Ureter (tissue), 1 donor: ENCODE measurements at places on chromosomes 6 and 20.

DNA sequence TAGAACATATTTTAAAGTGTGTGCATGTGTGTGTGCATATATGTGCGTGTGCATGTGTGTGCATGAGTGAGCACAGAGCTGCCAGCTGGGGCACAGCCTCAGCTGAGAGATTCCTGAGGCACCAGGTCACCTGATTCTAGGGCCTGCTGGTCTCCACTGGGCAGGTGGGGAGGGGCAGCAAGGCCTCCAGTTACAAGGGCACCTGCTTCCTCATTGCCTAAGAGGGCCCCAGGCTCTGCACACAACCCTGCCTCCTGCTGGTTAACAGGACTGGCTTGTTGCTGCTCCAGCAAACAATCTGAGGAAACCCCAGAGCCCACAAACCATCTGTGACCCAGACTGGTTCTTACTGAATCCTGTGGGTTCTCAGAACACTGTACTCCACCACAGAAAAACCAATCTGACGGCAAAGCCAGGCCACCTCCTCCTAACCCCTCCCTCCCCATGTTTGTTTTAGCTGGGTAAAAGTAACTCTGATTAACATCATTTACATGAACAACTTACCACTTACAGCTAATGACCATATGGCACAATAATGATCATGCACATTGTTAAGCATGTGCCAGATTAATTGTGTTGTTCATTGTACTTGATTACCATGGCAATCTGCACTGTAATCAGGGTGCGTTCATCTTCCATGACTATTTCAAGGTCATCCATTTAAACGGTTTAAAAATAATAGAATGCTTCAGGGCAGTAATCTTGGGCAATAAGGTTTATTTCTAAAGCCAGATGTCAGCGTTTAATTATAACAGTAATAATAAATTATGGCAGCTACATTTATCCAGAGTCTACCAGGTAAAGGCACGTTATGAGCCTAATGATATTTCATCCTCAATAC is 23.1 kb upstream of the UBE2J1 start:
- peak; percentile 77 for DNase-seq

- no peak for DNase-seq
These were observed 115.1 kb upstream of the TNFAIP3 start for GRCh38 chr6:137751768-137752560.

DNA sequence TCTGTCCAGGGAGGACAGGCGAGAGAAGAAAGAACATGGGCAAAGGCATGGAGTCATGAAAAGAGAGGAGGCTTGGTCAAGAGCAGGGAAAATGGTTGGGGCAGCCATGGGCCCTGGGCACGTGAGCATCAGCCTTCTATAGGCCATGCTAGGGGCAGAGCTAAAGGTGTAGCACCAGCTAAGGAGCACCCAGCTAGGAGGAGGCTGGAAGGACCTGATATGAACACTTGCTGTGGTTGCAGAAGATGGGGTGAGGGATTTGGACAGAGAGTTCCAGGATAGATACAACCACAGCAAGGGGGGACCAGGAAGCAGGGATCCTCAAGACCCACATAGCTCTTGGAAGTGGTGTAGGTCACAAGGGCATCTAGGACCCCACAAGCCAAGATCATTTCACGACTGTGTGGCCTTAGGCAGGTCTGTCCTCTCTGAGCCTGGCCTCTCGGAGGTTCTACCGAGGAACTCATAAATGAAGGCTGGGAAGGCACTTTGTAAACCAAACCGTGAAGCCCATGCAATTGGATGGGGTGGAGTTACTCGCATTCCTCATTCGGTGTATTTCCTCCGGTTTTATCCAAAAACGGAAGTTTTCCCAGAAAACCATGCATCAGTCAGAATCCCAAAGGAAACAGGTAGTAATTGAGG is 74.0 kb upstream of the TOP1 start:
- peak; percentile 18 for DNase-seq

GRCh38 chr6:115717472-115717871 is 343.2 kb downstream of the FRK start:
- DNase-seq, result no peak

- DNase-seq, result no peak
These were observed 138.8 kb downstream of the HIVEP1 start for GRCh38 chr6:12150812-12151432.

DNA sequence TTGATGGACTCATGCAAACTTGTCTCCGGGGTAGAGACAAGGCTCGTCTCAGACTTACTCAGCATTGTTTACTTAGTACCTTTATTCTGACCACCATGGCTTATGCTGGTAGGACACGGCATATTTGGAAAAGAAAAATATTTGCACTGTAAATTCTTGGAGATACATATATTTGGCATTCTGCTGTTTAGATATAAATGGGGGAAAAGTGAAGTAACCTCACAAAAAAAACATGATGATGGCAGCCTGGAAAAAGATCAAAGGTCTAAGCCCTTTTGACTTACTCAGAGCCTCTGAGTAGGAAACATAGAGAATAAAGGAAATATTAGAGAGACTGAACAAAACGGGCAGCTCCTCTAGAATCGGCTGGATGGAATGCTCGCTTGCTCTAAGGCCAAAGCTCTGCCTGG is 32.5 kb downstream of the PDE10A start:
- no peak for DNase-seq

DNA sequence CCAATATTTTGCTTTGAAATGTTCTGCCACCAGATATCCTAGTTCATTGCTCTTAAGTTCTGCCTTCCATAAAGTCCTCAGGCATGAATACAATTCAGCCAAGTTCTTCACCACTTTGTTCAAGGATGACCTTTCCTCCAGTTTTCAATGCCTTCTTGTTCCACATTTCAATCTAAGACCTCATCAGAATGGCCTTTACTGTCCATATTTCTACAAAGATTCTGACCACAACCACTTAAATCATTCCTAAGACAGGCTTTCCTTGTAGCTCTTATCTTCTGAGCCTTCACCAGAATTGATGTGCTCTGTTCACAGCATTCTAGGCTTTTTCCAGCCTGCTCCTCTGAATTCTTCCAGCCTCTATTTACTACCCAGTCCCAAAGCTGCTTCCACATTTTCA is 319.0 kb downstream of the HACE1 start:
- no peak for DNase-seq

GRCh38 chr6:25403150-25403549 is 124.0 kb downstream of the CARMIL1 start:
- no peak for DNase-seq

DNA sequence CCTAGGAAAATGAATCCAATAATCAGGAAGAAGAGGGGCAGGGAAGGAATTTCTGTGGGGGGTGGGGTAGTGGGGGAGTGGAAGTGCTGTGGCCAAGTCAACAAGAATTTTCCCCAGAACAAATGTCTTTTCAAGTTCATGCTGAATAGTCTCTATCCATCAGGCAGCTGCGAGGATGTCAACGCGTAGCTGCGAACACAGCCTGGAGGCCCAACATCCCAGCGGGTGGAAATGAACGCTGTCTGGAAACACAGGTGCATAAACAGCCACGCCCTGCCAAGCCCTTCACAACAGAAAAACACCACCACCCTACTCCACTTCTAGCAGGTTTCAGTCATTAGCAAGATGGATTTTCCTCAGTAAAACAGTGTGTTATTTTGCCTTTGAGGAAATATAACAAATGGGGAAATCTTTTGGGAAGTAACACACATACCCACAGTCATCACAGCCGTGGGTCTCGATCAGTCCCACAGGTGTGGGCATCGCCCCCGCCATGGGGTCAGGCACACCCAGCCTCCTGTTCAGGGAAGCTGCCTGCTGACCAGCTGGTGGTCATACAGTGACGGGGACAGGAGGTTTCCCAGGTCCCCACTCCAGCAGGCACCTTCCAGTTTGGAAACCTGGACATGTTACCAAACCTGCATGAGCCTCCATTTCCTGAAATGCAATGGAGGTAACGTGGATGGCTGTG is 112.1 kb upstream of the THBS2 start:
- DNase-seq, result no peak

DNA sequence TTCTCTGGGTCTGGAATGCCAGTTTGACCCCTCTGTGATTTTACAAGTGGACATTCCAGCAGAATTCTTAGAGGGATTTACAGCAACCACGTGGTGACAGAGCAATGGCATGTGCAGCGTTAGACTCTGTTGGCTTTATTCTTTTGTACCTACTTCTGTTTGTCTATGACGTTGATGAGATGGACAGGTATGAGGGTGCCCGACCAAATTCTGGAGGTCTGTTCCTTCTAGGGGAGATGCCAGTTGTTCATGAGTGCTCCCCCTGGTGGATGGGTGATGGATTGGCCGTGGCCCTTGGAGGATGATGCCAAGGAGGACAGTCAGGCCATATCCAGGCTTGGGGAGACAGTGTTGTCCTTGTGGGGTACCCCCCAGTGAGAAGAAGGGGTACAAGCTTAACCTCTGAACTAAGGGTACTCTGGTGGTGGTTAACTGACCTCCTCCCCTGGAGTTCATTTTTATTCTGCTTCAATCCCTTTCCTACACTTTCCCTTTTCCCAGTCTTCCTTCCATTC is 198.6 kb downstream of the DTNBP1 start:
- no peak for DNase-seq

- DNase-seq, result no peak
These were observed 996 bp upstream of the PRDM1 start for GRCh38 chr6:106084989-106085691.

DNA sequence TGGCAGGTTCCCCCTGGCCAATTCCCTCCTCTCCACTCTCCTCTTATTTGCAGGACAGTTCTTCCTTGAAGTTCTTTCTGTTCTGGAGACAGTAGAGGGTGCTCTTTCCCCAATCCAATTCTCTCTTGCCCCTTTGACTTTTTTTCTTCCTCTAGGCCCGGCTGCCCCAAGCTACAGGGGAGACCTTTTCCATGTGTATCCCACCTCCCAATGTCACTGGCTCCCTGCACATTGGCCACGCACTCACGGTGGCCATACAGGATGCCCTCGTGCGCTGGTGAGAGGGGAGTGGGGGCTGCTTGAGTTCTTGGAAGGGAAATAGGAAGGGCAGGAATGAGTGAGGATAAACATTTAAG is 1.5 kb downstream of the VARS2 start:
- DNase-seq, result no peak

DNA sequence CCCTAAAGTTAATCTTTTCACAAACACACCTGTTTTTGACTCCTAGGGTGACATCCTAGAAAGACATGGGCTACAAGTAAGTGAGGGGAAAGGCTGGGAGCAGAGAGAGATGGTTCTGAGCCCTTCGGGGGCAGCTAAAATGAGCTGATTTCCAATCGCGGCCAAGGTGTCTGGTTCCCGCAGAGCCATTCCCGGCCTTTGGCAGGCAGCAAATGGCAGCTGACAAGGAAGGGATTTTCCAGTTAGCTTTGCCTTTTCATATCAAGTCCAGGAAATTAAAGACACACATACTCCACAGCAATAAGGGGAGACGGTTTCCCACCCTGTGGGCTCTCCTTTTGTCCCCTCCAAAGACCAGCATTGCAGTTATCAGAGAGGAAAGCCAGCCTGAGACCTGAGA is 228.5 kb downstream of the ZMYND8 start:
- DNase-seq, result no peak

DNA sequence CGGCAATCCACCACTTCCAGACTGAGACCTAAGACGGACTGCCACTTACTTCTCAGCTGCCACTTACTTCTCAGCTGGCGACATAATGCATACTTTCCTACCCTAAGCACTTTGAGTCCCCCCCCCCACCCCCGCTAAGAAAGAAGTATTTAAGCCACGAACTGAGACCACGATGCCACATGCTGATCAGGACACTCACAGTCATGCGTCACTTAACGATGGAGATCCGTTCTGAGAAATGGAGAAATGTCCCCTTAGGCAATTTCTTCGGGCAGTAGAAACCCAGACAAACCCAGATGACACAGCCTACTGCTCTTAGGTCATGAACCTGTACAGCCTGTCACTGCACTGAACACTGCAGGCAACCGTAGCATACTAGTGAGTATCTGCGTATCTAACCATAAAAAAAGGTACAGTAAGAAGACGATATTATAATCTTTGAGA is 690 bp downstream of the IFNGR1 start:
- no peak for DNase-seq

DNA sequence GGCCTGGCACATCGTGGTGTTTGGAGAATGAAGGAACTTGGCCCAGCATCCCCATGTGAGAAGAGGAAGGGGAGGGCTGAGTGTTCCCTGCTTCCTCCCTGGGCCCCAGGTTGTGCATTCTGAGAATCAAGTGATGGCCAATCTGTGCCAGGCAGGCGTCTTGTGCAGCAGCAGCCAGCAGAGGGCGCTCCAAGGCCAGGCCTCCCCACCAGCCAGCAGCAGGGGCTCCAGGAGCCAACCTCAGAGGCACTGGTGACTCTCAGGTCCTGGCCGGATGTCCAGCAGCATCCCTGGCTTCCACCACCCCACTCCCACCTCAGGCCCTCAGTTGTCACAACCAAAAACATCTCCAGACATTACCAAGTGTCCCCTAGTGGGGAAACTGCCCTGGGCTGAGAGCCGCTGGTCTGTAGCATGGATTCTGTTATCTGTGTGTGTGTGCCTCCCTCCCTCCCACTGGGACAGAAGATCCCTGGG is 192.0 kb downstream of the PREX1 start:
- DNase-seq, result no peak

- DNase-seq, result no peak
These were observed 286.9 kb upstream of the BMP2 start for GRCh38 chr20:6480328-6481200.

- no peak for DNase-seq
These were observed 7.6 kb downstream of the MYL9 start for GRCh38 chr20:36548704-36549627.

DNA sequence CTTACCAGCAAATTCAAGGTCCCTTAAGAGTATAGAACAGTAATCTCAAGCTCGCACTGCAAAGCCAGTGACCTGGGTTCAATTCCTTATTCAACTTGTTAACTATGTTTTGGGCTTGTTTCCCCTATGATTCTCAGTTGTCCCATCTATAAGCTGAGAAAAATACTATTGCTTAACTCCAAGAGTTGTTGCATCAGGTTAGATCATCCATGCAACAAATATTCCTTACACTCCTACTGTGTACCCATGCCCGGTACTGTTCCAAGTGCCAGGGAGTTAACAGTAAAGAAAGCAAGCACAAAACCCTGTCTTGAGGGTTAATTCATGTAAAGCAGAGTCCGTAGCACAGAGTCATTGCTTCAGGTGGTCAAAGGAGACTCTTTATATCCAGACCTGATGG is 247.3 kb downstream of the MAFB start:
- no peak for DNase-seq

GRCh38 chr6:24493945-24494820 is 586 bp upstream of the ALDH5A1 start:
- no peak for DNase-seq

GRCh38 chr6:33431880-33432541 is 12.1 kb downstream of the SYNGAP1 start:
- DNase-seq, result no peak

DNA sequence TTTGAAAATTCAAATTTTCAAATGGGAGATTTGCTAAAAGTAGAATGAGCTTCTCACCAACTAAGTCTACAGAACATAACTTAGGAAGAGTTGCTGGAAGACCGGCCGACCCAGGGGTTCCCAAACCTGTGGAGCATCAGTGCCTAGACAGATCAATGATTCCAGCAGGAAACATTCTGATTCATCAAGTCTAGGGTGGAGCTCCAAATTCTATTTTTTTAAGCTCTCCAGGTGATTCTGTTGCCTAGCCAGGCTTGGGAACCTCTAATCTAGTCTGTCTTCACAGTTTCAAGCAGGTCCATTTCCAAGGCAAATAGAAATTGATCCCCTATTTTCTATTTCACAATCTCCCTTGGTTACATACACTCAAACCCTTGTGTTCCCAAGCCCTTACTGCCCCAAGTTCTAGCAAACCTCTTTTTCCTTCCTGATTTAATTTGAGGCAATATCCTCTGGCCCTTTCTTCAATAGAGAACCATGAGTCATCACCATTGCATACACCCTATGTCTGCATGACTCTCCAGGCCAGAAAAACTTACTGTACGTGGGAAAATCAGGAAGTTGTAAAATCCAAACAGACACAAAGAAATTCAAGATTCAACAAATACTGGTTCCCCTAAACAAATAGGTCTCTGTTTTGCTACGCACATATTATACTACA is 8.9 kb downstream of the ATXN1 start:
- DNase-seq, result no peak
